ENCODE measurements at places on chromosomes 3 and 15. TPM values are rescaled to one million over a fixed set of nuclear protein-coding genes. Genes with fewer than 3 reads are reported as not detected.

GRCh38 chr3:186105543-186105942, 3.3 kb downstream of the ETV5 start:
- no peak for DNase-seq

The C3orf85 gene
- total RNA-seq, result not detected

The AHSG gene
- 0.53 TPM for total RNA-seq

- no peak for DNase-seq
Measured at GRCh38 chr3:55746808-55747413, 259.8 kb upstream of the WNT5A start.

The TSEN2 gene
- 6.3 TPM for total RNA-seq

The IMPG2 gene
- total RNA-seq, result 0.11 TPM

GRCh38 chr3:8458238-8458661, 43.4 kb upstream of the LMCD1 start:
- no peak for DNase-seq

The PPP1R14D gene
- total RNA-seq, result not detected
